ENCODE measurements at places on chromosomes 7 and 10.

DNA sequence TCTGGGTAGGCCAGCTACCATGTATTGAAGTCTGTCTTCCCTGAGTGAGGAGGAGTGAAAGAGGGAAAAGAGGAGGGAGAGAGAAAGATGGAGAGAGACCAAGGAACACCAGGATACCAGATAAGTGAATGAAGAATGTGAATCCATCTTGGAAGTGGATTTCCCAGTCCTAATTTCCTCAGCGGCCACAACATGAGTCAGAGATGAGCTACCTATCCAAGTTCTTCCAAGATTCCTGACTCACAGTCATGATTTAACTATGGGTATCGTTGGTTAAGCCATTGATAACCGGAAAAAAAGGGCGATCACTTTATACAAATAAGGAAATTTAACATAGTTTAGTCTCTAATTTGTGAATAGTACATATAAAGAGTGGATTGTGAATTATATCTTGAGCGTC lies 561.8 kb downstream of the ATRNL1 start:
- DNase-seq, result no peak

GRCh38 chr10:62384057-62384446 lies 9.9 kb downstream of the ZNF365 start:
- DNase-seq, result no peak

DNA sequence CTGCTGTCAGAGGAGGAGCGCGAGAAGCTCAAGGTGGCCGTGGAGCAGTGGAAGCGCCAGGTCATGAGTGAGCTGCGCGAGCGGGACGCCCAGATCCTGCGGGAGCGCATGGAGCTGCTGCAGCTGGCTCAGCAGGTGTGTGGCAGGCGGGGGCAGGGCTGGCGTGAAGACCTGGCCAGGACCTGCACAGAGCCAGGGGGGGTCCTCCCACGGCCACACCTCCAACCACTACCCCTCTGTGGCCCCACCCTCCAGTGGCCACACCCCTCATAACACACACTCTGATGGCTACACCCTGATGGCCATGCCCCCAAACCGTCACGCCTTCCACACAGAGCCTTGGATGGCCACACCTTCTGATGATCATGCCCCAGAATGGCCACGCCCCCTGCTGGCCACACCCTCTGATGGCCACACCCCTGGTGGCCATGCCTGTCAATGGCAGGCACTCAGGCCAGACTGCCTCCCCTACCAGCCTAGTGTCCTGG lies 23.4 kb upstream of the DPYSL4 start:
- no peak for DNase-seq

DNA sequence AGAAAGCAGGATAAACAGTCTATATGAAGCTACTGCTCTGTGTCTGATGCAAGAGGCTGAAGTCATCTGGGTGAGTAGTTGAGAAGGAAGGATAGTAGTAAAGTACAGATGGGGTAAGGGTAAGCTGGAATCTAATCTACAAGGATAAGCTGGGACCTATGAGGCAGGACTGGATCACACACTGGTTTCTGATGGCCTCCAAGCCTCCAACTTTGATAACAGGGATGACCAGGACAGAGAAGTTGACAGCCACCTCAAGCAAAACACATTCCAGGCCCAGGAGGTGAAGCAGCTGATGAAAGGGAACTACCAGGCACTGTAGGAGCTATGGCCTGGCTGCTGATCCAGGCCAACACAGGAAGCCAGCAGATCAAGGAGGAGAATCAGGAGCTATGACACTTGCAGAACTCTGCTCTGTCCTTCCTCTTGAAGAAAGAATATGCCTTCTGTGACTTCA lies 278.1 kb upstream of the TMEM229A start:
- no peak for DNase-seq

GRCh38 chr7:144474363-144474762 lies 70.9 kb upstream of the NOBOX start:
- no peak for DNase-seq

GRCh38 chr7:137954614-137955013 lies 47.3 kb downstream of the CREB3L2 start:
- DNase-seq, result no peak

DNA sequence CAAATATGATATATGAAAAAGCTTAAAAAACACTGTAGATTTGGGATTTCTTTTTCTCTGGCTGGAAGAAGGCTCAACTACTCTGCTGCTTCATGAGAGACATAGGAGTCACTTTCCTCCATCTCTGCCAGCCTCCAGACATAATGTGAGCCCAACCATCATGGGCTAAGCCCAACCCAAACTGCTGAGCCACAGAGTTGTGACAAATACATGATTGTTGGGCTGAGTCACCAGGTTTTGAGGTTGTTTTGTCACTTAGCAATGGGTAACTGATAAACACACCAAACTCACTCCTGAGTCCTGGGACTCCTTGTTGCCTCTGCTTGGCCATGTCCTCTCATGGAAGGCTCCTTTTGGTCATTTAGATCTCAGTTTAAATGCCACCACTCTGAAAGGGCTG lies 381.8 kb upstream of the FZD8 start:
- peak; percentile 7 for DNase-seq

DNA sequence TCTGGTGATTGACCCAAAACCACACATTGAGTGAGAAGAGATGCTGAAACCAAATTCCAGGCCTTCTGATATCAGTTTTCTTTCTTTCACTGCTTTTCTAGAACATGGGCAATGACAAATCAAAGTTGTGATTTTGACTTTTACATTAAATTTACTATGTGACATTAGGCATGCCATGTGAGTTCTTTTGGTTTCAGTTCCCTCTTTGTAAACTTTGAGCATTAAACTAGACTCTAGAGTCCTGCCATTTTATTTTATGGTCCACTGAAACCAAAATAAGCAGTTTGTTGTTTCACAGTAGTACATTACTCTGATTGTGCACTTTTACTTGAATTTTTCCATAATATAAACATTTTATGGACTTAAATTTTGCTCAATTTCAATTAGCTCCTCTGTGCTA lies 381.1 kb upstream of the SEMA3D start:
- DNase-seq, result no peak

GRCh38 chr7:46649876-46650275 lies 728.8 kb upstream of the IGFBP3 start:
- DNase-seq, result no peak

DNA sequence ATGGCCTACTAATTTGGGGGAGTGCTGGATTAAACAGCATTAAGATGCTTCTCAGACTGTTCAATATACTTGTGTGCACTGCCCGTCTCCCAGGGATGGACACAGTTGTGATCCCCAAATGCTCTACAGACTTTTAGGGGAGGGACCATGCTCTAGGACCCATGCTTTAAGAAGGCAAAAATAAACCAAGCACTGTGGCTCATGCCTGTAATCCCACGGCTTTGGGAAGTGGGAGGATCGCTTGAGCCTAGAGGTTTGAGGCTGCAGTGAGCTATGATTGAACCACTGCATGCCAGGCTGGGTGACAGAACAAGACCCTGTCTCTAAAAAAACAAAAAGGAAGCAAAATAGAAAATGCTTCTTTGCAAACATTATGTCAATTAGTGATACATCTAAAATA lies 102.6 kb downstream of the VOPP1 start:
- no peak for DNase-seq

DNA sequence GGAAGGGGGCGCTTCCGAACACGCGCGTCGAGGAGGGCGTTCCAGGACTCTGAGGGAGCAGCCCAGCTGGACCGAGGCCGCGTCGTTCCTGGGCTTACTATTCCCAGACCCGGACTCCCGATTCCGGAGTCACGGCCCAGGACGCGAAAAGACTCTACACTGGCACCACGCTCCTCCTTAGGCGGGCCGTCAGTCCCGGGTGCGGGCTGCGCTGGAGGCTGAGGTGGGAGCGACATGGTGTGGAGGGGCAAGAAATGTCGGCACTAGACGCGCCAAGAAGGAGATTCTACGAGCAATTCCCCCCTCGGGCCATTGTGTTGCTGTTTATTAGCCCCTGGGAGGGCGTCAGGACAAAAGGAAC lies 584 bp upstream of the RUNDC3B start:
- no peak for DNase-seq

GRCh38 chr10:28581916-28582315 lies 49.0 kb downstream of the WAC start:
- no peak for DNase-seq

- DNase-seq, result no peak
These were observed at the start of gene UBTD1 for GRCh38 chr10:97498841-97499560. Gene UBTD1, plus strand, starts transcription at chr10:97498924. Its CDS starts 280 bp downstream, at chr10:97499204.

DNA sequence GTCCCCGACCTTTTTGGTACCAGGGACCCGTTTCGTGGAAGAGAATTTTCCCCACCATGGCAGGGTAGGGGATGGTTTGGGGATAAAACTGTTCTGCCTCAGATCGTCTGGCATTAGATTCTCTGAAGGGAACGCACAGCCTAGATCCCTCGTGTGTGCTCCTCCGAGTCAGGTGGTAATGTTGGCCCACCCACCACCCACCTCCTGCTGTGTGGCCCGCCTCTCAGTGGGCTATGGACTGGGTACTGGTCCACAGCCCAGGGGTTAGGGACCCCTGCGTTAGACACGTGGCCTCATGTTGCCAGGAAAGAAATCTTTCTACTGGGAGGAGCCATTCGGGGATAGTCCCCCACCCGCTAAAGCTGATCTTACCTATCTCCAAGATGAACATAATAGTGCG lies 27.0 kb downstream of the PFKFB3 start:
- DNase-seq, result no peak

DNA sequence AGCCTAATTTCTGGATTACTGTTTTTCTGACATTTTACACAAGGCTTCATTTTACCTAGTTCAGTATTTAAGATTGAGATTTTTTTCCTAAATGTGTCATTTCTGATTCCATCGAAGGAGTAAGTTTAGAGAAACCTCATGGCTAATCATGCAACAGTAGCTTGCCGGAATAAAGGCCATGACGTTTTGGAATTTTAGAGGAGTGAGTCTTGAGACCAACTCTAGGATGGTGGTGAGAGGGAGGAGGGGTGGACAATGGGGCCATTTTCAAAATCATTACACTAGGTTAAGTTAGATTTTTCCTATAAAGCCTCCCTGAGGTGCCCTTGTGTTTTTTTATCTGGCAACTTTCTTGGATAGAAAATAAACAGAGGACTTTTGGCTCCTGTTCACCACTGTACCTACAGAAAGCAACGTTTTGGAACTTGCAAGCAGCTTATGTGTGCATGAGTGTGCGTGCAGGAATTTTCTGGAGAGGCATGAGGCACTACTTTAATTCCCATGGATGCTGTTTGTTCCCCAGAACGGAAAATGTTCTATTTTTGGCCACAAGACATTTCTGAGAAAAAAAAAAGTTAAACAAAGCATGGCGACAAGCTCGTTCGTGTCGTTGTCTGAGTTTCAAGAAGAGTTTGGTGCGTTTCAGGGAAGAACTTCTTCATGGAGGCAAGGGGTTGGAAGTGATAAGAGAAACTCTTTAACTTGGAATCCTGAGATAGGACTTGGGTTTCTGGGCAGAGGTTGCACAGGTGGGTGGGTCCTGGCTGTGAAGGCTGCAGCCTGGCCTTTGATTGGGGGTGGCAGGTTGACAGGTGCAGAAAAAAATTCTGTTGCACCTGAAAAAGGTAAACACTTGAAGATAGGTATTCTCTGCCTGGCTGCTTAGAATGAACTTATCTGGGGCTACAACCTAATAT lies 178.1 kb downstream of the PTEN start:
- DNase-seq, result no peak

DNA sequence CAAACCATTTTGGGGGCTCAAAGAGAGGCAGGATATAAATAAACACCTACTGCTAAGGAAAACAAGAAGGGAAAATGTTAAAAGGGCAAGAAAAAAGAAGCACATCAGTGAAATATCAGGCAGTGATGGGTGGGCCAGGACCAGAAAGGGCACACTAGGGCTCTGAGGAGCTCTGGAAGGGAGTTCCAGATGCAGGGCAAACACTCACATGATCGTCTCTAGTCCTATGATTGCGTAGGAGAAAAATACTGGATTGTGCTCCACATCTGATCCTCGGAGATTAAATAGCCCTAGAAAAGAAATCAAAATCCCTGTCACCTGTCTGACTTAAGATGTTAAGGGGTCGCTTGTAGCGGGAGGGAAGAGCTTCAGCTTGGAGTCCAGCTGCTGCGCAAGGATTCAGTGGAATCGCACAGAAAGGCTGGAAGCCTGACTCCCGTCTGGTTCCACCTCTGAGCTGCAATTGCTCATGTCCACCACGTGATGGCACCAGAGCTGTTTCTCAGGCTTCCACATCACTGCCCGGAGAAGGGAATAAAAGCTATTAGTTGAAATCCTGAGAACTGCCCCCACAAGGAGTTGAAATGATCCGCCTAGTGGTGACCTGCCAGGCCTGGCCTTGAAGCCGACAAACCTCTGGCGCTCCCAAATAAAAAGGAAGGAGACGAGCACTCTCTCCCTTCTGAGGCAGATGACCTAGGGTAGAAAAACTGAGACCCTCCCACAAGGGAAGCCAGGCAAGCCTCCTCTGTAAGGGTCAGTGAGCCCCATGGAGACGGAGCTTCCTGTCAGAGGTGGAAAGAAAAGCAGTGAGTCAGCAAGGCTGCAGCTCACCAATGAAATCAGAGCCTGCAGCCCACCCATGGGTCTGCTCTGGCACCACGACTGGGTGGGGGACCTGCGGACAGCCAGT lies 39.2 kb downstream of the XPNPEP1 start:
- peak; percentile 27 for DNase-seq

- no peak for DNase-seq
These were observed 9.9 kb upstream of the ACSL5 start for GRCh38 chr10:112363696-112364688.

GRCh38 chr10:130017631-130018022 lies 53.6 kb upstream of the EBF3 start:
- no peak for DNase-seq

- no peak for DNase-seq
These were observed 19.4 kb upstream of the SH2D4B start for GRCh38 chr10:80518143-80518806.

- no peak for DNase-seq
These were observed 10.7 kb upstream of the SLIT1 start for GRCh38 chr10:97196223-97197029.

DNA sequence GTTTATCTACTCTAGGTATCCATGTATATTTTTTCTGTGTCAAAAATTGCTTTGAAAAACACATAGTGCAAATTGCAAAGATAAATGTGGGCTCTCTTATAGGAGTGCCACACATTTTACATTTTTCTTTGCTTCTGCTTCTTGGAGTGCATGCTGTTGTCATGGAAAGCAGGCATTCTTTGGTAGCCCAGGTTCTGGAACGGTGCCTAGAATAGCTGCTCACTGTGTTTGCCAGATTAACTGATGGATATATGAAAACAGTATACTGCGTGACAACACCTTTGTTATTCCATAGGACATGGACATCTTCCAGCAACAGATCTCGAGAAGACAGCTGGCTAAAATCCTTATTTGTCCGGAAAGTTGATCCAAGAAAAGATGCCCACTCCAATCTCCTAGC lies 13.4 kb downstream of the NIPSNAP2 start:
- DNase-seq, result no peak

- DNase-seq, result no peak
These were observed 120.2 kb upstream of the AMPH start for GRCh38 chr7:38751416-38751815.

GRCh38 chr10:47253030-47253637 lies 46.9 kb upstream of the GDF10 start:
- no peak for DNase-seq

DNA sequence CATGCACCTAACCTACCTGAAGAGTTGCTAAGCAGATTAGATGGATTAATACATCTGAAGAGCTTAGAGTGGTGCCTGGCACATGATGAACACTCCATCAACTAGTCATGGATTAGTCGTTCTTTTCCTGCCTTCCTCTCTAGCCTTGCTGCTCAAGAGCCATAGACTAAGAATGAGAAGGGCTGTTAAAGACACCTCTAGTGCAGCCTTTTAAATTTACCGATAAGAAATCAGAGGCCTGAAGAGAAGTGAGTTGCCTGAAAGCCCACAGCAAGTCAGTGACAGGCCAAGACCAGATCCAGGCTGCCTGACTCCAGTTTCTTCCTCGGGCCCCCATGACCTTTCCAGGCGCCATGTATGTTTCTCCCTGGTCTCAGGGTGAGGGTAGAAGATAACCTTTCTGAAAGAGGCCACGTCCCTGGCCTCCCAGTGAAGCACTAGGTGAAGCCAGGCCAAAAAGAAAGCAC lies 6.5 kb downstream of the TSPAN15 start:
- no peak for DNase-seq
